ENCODE measurements at places on chromosomes 13 and 19. TPM values are rescaled to one million over a fixed set of nuclear protein-coding genes. Genes with fewer than 3 reads are reported as not detected.

GRCh38 chr13:75934889-75935288 lies 298.8 kb downstream of the LMO7 start:
- no peak for DNase-seq

- no peak for DNase-seq
Measured at GRCh38 chr13:25678398-25678797, 306.6 kb downstream of the ATP8A2 start.

DNA sequence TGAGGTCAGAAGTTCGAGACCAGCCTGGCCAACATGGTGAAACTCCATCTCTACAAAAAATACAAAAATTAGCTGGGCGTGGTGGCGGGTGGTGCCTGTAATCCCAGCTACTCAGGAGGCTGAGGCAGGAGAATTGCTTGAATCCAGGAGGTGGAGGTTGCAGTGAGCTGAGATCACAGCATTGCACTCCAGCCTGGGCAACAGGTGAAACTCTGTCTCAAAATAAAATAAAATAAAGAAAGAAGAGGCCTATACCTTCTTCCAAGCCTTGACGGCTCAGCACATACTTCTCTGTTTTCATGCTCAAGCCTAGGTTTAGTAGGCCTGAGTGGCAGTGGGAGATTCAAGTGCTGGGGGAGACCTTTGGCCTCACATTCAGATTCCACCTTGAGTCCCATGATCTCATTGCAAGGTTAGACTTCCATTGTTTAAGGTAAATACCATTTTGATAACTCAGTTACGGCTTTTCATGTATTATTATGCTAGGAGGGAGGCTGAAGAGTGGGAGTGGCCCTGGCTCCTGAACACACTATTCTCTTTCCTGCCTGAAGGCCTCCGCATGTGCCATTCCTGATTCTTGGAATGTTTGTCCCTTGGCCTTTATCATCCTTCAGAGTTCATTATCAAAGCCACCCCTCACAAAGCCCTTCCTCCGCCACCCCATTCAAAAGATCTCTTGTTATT lies 1.6 kb upstream of the SPINT2 start:
- DNase-seq = no peak

CDADC1 gene
- 15.4 TPM for polyA plus RNA-seq

TMIGD2 gene
- 0.43 TPM for polyA plus RNA-seq

DNA sequence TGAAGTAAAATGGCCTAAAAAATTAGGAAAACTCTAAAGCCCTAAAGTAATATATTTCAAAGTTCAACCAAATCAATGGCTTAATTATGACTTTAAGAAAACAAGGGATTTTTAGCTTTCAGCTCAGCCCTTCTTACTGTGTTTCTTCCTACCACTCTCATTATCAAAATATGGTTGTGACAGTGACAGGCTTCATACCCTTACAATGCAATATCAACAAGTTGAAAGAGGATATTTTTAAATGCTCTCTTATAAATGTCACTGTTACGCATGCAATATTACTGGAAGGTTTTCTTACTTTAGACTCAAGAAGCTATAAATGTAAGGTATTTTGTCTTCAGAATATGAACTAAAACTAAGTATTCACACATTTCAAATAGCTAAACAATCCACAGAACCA lies 1225.7 kb upstream of the MIR17HG start:
- no peak for DNase-seq

ZNF677 gene
- polyA plus RNA-seq = 48.5 TPM

DNA sequence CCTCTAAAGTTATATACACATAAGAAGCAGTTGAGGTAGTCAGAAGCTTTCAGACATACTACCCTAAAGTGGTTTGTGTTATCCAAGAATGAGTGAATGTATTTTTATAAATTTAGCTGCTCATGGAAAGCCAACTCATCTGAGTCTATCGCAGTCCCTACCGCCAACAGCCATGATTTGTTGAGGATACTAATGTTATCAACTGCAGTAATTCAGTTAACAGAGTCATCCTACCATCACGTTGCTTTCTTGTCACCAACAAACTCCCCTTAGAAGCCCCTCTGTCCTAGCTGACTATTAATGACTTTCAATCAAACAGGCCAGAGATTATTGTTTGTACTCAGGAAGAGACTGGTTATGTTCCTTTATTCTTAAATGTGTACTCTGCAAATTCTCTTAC lies 169.9 kb downstream of the DCT start:
- no peak for DNase-seq

DNA sequence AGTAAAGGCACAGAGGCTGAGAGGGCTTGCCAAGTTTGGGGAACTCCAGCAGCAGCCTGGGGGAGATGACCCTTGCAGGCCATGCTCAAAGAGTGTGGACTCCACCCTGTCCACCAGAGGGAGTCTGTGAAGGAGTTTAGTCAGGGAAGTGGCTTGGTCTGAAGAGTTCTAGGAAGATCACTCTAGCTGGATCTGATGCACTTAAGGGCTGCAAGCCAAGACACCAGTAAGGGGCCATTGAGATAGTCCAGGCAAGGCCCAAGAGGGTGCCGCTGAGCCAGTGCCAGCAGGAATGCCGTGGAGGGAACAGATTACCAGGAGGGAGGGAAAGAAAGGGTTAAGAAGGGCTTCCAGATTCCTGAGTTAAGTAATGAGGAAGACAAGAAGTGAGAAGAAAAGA lies 68.7 kb downstream of the ZAR1L start:
- no peak for DNase-seq

- no peak for DNase-seq
Measured at GRCh38 chr19:51387924-51388389, at the start of gene LIM2. TSS of gene LIM2 (minus strand) at chr19:51387974. CDS start at chr19:51387443, 531 bp downstream.

- DNase-seq = no peak
Measured at GRCh38 chr19:48958006-48958405, 3.3 kb downstream of the BAX start.

DNA sequence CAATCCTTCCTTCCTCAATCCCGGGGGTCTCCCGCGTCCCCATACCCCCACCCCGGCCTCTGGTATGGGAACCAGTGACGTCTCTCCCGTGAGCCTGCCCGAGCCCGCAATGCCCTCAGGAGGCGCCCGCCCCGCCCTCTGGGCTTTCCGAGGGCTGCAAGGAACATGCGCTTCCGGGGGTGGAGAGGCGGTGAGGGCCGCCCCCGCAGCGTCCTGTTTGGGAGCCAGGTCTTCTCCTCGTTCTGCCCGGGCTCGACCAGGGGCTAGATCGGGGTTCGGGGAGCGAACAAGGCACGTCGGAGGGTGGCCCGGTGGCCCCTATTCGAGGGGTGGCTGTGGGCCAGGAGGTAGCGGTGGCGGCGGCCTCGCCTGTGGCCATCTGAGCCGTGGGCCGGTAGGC lies 6.6 kb upstream of the TEX101 start:
- DNase-seq = no peak

- no peak for DNase-seq
Measured at GRCh38 chr19:40576151-40576584, 505 bp upstream of the SHKBP1 start.

GRCh38 chr13:113840541-113841352 lies 23.1 kb downstream of the GAS6 start:
- no peak for DNase-seq

DNA sequence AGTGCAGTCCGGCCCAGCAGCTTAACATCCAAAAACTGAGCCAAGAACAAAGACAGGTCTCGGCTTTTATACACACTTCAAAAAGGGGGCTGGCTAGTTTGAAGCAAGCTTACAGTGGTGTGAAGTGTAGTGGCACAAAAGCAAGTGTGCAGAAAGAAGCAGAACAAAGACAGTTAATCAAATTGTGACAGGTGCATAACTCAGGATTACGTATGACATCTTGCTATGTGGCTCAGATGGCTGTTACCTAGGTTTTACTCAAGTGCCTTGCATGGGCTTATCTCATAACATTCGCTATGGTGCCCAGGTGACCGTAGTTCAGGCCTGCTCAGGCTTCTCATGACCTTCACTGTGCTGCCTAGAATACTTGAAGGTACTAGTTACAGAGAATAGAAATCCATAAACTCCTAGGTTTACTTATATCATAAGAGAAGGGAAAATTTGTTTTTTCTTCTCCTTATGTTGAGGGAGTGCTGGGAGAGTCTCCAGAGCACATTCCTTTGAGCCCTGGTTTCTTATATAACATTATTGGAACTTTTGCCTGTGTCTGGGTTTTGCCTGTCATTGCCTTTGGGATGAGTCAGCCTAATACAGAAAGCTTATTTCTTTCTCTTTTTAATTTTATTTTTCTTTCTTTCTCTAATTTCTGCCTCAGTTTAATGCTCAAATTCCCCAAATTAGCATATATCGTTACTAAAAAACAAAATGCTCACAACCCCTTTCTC lies 1629.1 kb upstream of the PCDH20 start:
- DNase-seq = no peak

DNA sequence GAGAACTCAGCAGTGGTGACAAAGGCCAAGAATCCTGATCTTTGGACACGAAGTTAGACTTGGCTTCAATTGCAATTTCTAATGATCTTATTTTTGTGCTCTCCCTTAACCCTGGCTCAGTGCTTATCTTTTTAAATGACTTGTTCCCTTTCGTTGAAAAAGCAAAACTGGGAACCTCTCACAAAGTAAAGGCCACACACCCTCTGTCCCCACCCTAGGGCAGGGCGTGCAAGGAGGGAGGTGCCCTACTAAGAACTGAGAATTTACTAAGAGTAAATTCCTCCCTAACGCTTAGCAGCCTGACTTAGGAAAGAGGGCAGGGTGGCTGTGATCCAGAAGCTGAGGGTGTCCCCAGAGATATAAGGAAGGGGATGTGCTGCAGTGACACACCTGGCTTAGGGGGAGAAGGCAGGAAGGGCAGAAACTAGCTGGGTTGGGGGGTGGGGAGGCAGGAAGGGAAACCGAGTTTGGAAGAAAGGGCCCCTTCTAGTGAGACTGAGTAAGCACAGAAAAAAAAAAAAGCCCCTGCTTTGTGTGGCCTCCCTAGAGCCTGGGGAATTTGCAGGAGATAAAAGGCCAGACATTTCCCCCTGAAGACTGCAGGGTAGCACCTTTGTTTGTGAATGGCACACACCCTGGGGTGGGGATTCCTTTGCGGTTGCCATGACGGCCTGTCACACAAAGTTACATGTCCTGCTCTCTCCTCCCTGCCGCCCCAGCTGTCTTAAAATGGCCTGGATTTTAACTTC lies 435.1 kb downstream of the EFNB2 start:
- DNase-seq = no peak

DNA sequence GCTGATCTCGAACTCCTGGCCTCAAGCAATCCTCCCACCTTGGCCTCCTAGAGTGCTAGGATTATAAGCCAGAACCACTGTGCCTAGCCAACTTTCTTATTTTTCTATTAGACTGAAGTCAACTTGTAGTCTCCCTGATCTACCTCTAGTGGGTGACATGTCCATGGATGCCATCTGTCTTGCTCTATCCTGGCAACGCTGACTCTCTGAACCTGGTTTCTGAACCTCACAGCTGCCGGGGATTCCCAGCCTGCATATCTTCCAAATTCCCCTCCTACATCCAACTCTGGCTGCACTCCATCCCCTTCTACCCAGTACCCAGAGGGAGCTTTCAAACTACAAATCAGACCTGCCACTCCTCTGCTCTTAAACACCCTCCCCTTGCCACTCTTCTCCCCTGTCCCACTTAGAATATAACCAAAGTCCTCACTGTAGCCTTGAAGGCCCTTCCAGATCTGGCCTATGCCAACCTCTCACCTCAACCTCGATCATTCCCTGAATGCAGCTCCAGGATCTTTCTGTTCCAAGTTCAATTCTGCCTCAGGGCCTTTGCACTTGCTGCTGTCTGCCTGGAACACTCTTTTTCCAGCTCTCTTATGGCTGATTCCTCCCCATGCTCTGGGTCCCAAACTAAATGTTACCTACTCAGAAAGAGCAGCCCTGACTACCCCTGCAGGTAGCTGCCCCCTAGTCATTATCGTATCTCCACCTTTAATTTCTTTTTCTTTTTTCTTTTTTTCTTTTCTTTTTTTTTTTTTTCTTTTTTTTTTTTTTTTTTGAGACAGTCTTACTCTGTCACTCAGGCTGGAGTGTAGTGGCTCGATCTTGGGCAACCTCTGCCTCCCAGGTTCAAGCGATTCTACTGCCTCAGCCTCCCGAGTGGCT lies 2.2 kb downstream of the CLIP3 start:
- no peak for DNase-seq

DNA sequence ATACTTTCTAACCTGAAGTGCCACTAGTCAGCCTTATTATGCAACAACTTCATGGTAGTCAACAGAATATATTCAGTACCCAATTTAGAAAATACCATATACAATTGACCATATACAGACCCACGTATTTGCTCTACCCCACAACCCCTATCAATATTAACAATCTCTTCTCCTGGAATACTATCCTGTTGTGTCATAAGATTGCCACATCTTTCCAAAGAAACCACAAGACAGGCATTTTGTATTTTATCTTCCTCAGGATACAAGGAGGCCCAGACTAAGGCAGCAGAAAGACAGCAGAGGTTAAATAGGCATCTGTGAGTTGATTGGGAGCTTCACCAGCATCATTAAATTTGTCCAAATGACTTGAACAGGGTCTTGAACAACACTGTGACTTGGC lies 4.5 kb downstream of the SPART start:
- no peak for DNase-seq

- no peak for DNase-seq
Measured at GRCh38 chr19:44722131-44723121, 23.5 kb downstream of the CEACAM16 start.

TLE6 gene
- polyA plus RNA-seq = 8.1 TPM
